ENCODE measurements at places on chromosomes 1 and 21. TPM values are rescaled to one million over a fixed set of nuclear protein-coding genes. Genes with fewer than 3 reads are reported as not detected.

DNA sequence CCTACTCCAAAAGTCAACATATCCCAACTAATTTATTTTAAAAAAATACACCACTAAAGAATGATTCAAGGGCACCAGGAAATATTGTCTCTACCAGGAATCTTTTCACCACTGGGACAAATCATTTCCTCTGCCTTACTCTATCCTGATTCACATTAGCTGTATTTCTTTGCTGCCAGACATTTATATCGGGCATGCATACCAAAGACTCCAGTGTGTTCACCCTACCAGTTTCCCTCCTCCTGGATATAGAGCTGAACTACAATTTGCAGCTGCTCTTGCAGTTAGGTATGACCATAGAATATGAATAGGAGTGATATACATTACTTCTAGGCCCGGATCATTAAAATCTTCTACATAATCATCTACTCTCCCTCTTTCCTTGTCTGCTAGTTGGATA, 7.6 kb downstream of the KCNJ6 start:
- H3K36me3 ChIP-seq = no peaks in the 10 kb centered on the region
- H3K27me3 ChIP-seq = peaks cover 54% of the 10 kb centered on the region
- H3K27ac ChIP-seq = no peak overlapping the region
- H3K4me3 ChIP-seq = no peak overlapping the region

GRCh38 chr1:178539291-178539690, 26.4 kb downstream of the TEX35 start:
- H3K36me3 ChIP-seq = no peaks in the 10 kb centered on the region
- peaks cover 12% of the 10 kb centered on the region for H3K4me1 ChIP-seq
- no peak for DNase-seq
- no peak overlapping the region for H3K27ac ChIP-seq

The ARV1 gene
- 5.7 TPM for total RNA-seq

GRCh38 chr1:48524892-48525467, 53.0 kb upstream of the SPATA6 start:
- no peak for DNase-seq
- H3K36me3 ChIP-seq = no peaks in the 10 kb centered on the region
- H3K4me1 ChIP-seq = no peaks in the 10 kb centered on the region
- H3K4me3 ChIP-seq = no peak overlapping the region
- H3K27me3 ChIP-seq = peaks cover 42% of the 10 kb centered on the region
- H3K27ac ChIP-seq = no peak overlapping the region

- no peak for DNase-seq
- no peak overlapping the region for H3K4me3 ChIP-seq
- H3K27ac ChIP-seq = peak overlapping the region; percentile 49
- H3K4me1 ChIP-seq = peaks cover 15% of the 10 kb centered on the region
- H3K36me3 ChIP-seq = peaks cover 8% of the 10 kb centered on the region
Observed at GRCh38 chr1:153937331-153937730, 9.2 kb downstream of the DENND4B start.

DNA sequence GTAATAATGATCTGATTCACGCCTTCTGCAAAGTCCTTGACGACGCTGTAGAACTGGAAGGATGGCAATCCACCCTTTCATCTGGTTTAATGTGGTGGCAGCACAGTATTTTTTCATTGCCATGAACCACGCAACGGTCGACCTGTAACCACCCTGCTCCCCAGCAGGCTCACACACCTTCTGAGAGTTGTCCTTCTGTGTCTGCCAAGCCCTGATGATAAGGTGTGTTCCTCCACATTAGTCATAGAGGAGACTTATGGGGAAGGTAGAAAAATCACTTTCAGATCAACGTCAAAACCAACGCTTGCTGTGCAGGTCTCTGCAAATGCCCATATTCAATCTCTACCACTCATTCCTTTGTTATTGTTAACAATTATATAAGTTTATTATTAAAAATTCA, 328.7 kb downstream of the SIPA1L2 start:
- peaks cover 29% of the 10 kb centered on the region for H3K27me3 ChIP-seq
- no peak overlapping the region for H3K27ac ChIP-seq
- H3K4me1 ChIP-seq = no peaks in the 10 kb centered on the region

GRCh38 chr1:115189814-115190539, 100.7 kb upstream of the TSPAN2 start:
- no peak for DNase-seq
- no peak overlapping the region for H3K4me3 ChIP-seq
- H3K27ac ChIP-seq = no peak overlapping the region
- no peaks in the 10 kb centered on the region for H3K36me3 ChIP-seq
- peaks cover 33% of the 10 kb centered on the region for H3K27me3 ChIP-seq

DNA sequence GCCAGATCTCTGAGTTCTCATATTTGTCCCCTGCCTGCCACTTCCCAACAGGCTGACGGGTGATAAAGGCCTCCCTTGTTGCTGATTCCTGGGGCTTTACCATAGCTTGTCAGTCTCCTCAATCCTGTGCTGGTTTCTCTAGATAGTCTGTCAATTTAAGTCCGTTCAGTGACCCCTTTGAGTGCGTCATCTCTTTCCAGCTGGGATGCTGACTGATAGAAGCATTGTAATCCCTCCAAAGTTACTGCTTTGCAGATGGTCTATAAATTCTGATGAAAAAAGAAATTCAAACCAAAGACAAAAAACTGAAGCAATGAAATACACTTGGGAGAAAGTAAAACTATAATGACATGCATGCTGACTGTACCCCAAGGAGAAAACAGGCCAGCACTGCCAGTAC, 28.3 kb downstream of the RHOU start:
- H3K4me3 ChIP-seq = no peak overlapping the region
- H3K27ac ChIP-seq = no peak overlapping the region
- peaks cover 8% of the 10 kb centered on the region for H3K4me1 ChIP-seq
- DNase-seq = no peak

DNA sequence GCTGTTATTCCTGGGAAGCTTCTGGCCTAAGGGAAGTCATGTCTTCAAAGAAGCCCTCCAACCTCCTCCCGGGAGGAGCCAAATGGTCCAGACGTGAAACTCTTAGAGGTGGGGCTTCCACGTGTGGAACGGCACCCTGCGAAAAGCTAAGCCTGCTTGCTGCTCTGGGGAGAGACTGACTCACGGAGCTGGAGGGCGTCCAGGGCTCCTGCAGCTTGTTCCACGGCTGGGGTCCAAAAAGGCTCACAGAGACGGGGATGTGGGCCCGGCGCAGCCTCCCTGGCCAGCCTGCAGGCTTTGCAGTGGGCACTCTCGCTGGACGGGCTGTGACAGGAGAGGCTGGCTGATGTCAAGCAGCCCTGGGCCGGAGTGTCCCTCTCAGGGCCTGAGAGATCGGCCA, 105.1 kb downstream of the COLGALT2 start:
- DNase-seq = no peak
- no peak overlapping the region for H3K4me3 ChIP-seq
- no peak overlapping the region for H3K27ac ChIP-seq
- no peaks in the 10 kb centered on the region for H3K27me3 ChIP-seq
- peaks cover 6% of the 10 kb centered on the region for H3K4me1 ChIP-seq

DNA sequence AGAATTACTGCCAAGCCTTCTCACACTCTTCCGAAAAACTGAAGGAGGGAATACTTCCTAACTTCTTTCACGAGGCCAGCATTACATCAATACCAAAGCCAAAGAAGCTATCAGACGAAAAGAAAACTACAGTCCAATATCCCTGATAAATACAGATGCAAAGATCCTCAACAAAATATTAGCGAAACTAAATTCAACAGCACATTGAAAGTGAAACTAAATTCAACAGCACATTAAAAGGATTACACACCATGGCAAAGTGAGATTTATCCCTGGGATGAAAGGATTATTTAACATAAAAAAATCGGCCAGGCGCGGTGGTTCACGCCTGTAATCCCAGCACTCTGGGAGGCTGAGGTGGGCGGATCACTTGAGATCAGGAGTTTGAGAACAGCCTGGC, 176.8 kb downstream of the FAF1 start:
- no peak for DNase-seq
- H3K27me3 ChIP-seq = no peaks in the 10 kb centered on the region
- H3K4me1 ChIP-seq = peaks cover 17% of the 10 kb centered on the region
- peak overlapping the region; percentile 4 for H3K4me3 ChIP-seq
- H3K36me3 ChIP-seq = peaks cover 9% of the 10 kb centered on the region

GRCh38 chr1:26921126-26921539, 410 bp upstream of the NUDC start:
- peak overlapping the region; percentile 98 for H3K4me3 ChIP-seq
- H3K36me3 ChIP-seq = no peaks in the 10 kb centered on the region
- peak overlapping the region; percentile 93 for H3K27ac ChIP-seq
- DNase-seq = no peak
- H3K27me3 ChIP-seq = no peaks in the 10 kb centered on the region

DNA sequence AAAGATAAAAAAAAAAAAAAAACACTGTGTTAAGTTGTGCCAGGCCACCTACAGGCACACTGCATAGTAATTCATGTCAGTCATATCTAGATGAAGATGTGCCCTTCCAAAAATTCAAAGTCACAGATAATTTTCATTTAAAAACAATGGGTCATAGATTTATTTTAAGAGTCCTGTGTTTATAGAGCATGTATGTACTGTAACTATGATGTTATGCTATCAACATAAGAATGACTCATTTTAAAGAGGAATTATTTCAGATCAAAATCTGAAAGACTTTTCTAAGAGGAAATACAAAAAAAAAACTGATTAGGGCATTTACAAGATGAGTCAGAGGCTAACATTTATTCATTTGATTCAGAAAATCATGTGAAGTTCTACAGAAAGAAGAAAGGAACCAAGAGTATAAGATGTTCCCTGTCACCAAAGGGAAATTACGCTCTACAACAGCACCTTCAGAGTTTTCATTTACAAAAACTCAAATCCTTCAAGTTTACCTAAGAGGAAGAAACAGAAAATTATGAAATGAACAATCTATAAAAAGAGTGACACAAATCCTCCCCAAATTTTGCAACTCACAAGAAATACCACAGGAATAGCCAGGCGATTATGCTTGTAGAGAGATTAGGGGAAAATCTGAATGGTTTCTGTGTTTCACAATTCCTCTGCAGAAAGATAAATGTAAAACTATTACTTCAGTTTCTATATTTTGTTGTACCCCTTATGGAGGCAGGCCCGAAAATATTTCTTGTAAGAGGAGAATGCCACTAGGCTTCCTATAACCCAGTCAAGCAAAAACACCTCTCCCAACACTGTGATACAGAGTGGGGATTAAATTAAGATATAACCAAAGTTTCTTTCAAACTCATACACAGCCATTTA, 13.8 kb downstream of the TP53BP2 start:
- H3K27me3 ChIP-seq = no peaks in the 10 kb centered on the region
- no peak for DNase-seq
- peak overlapping the region; percentile 67 for H3K4me3 ChIP-seq
- H3K4me1 ChIP-seq = peaks cover 21% of the 10 kb centered on the region
- peaks cover 3% of the 10 kb centered on the region for H3K36me3 ChIP-seq

GRCh38 chr21:35619184-35619583, 441.1 kb downstream of the SETD4 start:
- peaks cover 41% of the 10 kb centered on the region for H3K27me3 ChIP-seq
- no peaks in the 10 kb centered on the region for H3K36me3 ChIP-seq
- DNase-seq = no peak
- H3K27ac ChIP-seq = no peak overlapping the region
- H3K4me3 ChIP-seq = no peak overlapping the region

- no peaks in the 10 kb centered on the region for H3K27me3 ChIP-seq
- H3K4me3 ChIP-seq = no peak overlapping the region
- H3K36me3 ChIP-seq = no peaks in the 10 kb centered on the region
- no peak overlapping the region for H3K27ac ChIP-seq
Observed at GRCh38 chr1:173255214-173255813, 48.2 kb upstream of the TNFSF4 start.

GRCh38 chr1:21257431-21258135, 32.7 kb downstream of the ECE1 start:
- H3K4me1 ChIP-seq = peaks cover 52% of the 10 kb centered on the region
- H3K36me3 ChIP-seq = peaks cover 12% of the 10 kb centered on the region
- H3K27me3 ChIP-seq = no peaks in the 10 kb centered on the region
- H3K4me3 ChIP-seq = peak overlapping the region; percentile 71
- no peak for DNase-seq
- peak overlapping the region; percentile 90 for H3K27ac ChIP-seq

DNA sequence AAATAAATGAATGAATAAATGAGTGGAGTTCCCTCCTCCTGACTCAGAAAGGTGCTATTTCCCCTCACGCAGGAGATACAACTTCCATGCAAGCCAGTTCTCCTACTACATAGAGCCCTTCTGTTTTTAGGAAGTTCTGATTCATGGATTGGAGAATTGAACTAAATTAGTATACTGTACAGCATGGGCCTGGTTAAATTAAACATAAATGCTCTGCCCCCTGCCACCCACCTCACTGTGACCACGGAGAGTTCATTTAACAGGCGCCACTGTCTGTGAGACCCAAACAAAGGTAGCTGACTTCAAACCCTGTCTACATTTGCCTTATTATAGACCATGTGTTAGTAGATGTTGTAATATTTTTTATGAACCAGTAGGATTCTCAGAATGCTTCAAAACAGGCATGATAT, 9.1 kb upstream of the IRF2BP2 start:
- peaks cover 3% of the 10 kb centered on the region for H3K4me1 ChIP-seq
- H3K27me3 ChIP-seq = no peaks in the 10 kb centered on the region
- no peak for DNase-seq
- no peaks in the 10 kb centered on the region for H3K36me3 ChIP-seq

- peaks cover 5% of the 10 kb centered on the region for H3K36me3 ChIP-seq
- H3K27ac ChIP-seq = no peak overlapping the region
- no peak overlapping the region for H3K4me3 ChIP-seq
- H3K4me1 ChIP-seq = peaks cover 10% of the 10 kb centered on the region
- H3K27me3 ChIP-seq = peaks cover 15% of the 10 kb centered on the region
Observed at GRCh38 chr1:8095584-8095983, 69.5 kb upstream of the ERRFI1 start.

The C8A gene
- not detected for total RNA-seq

GRCh38 chr21:25509862-25510261, 97.4 kb downstream of the MRPL39 start:
- H3K27me3 ChIP-seq = peaks cover 5% of the 10 kb centered on the region
- DNase-seq = no peak
- H3K4me1 ChIP-seq = peaks cover 5% of the 10 kb centered on the region
- H3K4me3 ChIP-seq = no peak overlapping the region
- H3K27ac ChIP-seq = no peak overlapping the region
- no peaks in the 10 kb centered on the region for H3K36me3 ChIP-seq

GRCh38 chr1:54571326-54571725, 23.3 kb downstream of the ACOT11 start:
- no peaks in the 10 kb centered on the region for H3K36me3 ChIP-seq
- H3K4me1 ChIP-seq = peaks cover 8% of the 10 kb centered on the region
- no peak overlapping the region for H3K4me3 ChIP-seq
- H3K27me3 ChIP-seq = peaks cover 14% of the 10 kb centered on the region
- DNase-seq = no peak

- H3K36me3 ChIP-seq = no peaks in the 10 kb centered on the region
- H3K4me3 ChIP-seq = no peak overlapping the region
- peaks cover 9% of the 10 kb centered on the region for H3K4me1 ChIP-seq
- DNase-seq = no peak
- no peaks in the 10 kb centered on the region for H3K27me3 ChIP-seq
Observed at GRCh38 chr1:111570781-111571181, 48.8 kb upstream of the RAP1A start.

The CELA3A gene
- total RNA-seq = not detected

- peaks cover 3% of the 10 kb centered on the region for H3K4me1 ChIP-seq
- no peak overlapping the region for H3K4me3 ChIP-seq
- no peaks in the 10 kb centered on the region for H3K27me3 ChIP-seq
- no peak overlapping the region for H3K27ac ChIP-seq
- DNase-seq = no peak
- no peaks in the 10 kb centered on the region for H3K36me3 ChIP-seq
Observed at GRCh38 chr1:9835404-9835757, 11.6 kb upstream of the CLSTN1 start.

GRCh38 chr21:36437745-36438128, 42.2 kb downstream of the CLDN14 start:
- H3K27me3 ChIP-seq = peaks cover 23% of the 10 kb centered on the region
- no peak for DNase-seq
- no peak overlapping the region for H3K27ac ChIP-seq
- no peak overlapping the region for H3K4me3 ChIP-seq
- no peaks in the 10 kb centered on the region for H3K4me1 ChIP-seq
- H3K36me3 ChIP-seq = no peaks in the 10 kb centered on the region

The IKBKE gene
- total RNA-seq = 48.5 TPM

GRCh38 chr1:84809023-84809422, 84.0 kb downstream of the LPAR3 start:
- no peaks in the 10 kb centered on the region for H3K36me3 ChIP-seq
- no peak overlapping the region for H3K4me3 ChIP-seq
